Dermis microvascular lymphatic vessel endothelial cell (primary cell): ENCODE measurements at places on chromosomes 4 and X. TPM values are rescaled to one million over a fixed set of nuclear protein-coding genes. Genes with fewer than 3 reads are reported as not detected.
A peak's percentile ranks its signal among the peaks of the same experiment; 100 is the strongest.

The IL15 gene
- 0.77 and 2.8 TPM in 2 replicates for total RNA-seq

The SSX4 gene
- total RNA-seq: not detected in 2 replicates

DNA sequence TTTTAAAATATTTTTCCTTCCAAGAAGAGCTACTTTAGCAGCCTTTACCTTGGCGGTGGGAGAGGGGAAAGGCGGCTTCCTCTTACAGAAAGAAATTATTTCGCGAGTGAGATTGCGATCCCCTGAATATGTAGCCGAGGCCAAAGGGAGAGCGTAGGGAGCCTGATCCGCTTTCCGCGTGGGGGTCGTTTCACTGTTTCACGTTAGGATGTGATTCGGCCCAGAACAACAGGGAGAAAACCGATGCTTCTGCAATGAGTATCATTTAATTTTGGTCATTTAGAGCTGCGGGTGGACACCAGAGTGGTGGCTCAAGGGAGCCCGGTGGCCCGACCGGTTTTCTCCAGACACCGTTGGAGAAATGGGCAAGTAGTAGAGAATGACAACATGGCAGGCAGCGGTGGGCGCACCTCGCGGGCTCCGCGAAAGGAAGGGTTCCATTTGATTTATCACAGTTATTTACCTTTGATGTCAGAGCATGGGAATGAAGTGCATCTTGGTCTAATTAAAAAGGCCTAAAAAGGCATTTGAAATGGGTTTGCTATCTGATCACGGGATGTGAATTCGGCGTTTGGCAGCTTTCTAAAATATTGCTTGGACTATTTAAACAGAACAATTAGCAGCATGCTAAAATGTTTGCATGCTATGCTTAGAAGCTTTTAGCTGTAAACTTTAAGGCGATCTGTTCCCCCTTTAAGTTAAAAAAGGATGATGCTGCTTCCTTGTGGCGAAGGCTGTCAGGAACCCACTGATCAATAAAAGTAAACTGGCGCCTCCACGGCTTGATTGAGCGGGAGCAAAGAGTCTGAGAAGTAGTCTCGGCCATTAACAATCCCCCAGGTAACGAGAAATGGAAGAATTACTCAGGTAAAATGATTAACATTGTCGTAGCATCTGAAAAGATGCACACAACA lies 2.0 kb upstream of the PCDH19 start:
- no peak for DNase-seq

DNA sequence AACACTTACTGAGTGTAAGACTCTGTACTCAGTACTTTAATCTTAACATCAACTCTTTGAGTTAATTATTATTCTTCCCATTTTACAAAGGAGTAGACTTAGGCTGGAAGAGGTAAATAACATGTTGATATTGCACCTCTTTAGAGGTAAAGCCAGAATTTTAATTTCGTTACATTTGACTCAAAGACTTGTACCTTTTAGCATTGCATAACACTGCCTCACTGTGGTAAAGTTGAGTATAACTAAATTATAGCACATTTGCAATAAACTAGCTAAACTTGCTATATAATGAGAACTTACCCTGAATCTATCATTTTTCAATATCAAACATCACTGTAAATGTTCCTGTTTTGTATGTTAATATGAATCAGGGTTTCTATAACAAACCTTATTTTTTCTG lies 218.5 kb downstream of the PRR32 start:
- no peak for DNase-seq

DNA sequence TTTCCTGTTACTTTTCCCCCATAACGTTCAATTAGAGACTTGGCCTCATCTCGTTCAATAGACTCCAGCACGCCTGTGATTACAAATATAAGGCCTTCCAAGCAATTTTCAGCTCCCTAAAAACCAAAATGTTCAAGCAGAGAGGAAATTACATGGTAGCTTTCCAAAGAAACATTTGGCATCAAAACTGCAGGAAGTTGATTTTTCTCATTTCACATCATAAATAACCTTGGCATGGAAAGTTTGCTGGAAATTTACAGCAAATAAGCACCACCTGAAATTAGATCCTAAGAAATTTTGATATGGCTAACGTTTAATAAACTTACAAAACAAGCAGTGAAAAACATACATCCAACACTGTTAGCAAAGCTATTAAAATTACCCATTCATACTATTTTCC lies 53.3 kb downstream of the RFC1 start:
- DNase-seq: peak; percentile 61

- no peak for DNase-seq
These were observed 186.0 kb upstream of the FAM241A start for GRCh38 chr4:111959222-111959621.

DNA sequence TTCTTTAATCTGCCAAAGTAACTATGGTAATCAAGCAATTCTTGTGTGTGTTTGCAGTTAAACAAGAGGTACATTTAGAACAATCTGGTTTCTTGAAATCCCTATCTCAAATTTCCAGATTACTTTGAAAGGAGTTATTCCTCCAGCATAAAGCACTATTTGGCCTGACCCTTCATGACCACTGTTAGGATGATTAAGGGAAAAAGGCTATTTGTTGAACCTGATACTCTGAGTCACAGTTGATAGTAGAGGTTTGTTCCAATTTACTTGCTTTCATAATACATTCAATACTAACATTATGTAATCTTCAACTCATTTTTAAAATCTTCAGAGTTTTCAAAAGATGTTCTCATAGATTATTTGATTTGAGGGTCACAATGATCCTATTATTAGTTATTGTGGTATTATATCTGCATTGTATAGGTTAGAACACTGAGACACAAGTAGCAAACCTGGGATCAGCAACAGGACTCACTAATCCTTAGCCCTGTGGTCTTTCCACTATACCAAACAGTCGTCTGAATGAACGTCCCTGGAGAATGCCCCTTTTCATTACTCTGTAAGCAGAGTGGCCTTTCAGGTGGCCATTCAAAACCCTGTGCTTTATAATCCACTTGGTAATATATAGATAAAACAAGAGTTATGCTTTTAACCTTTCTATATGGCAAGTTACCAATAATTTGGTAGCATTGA lies 8.1 kb upstream of the NDST4 start:
- DNase-seq: no peak

GRCh38 chrX:79375340-79375739 lies 8.2 kb upstream of the ITM2A start:
- DNase-seq: no peak
